ENCODE measurements at places on chromosomes 13 and 19.

DNA sequence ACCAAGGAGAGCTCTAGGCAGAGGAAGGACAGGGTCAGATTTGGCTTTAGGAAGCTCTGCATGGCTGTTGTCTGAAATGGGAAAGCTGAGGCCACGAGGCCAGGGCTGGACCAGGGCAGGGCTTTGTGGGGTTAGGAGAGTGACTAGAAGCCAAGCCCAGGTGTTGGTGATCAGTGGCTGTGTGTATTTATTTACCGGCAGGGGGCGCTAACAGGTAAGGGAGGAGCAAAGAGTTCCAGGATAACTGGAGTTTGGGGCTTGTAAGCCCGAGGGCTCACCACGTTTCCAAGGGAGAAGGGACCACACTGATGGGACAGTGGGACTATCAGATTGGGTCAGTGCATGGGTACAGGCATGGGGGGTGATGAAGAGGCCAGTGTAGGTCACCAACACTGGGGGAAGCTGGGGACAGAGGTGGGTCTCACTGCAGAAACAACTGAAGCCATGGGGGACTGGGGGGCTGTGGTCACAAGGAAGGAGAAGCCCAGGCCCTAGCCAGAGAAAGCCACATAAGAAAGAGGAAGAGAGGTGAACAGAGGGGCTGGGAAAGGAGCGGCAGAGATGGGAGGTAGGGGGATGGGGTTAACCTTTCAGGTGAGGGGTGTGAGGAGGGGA, 3.9 kb downstream of the TMEM147 start:
- DNase-seq = no peak

DNA sequence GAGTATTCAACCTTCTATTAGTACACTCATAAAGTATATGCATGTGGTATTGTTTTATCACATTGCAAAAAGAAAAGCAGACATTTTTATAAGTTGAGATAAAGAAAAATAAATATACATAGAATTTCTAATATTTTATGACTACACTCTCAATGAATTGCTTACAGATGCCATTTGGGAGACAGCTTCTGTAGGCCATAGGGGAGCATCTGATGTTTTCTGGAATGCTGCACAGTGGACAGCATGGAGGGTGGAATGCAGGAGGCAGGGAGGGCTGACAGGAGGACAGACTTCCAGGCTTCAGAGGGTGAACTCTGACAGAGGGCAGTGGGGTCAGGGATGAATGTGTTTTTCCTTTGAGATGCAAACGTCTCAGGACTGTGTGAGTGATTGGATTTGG, 45.8 kb downstream of the MIPEP start:
- DNase-seq = no peak

DNA sequence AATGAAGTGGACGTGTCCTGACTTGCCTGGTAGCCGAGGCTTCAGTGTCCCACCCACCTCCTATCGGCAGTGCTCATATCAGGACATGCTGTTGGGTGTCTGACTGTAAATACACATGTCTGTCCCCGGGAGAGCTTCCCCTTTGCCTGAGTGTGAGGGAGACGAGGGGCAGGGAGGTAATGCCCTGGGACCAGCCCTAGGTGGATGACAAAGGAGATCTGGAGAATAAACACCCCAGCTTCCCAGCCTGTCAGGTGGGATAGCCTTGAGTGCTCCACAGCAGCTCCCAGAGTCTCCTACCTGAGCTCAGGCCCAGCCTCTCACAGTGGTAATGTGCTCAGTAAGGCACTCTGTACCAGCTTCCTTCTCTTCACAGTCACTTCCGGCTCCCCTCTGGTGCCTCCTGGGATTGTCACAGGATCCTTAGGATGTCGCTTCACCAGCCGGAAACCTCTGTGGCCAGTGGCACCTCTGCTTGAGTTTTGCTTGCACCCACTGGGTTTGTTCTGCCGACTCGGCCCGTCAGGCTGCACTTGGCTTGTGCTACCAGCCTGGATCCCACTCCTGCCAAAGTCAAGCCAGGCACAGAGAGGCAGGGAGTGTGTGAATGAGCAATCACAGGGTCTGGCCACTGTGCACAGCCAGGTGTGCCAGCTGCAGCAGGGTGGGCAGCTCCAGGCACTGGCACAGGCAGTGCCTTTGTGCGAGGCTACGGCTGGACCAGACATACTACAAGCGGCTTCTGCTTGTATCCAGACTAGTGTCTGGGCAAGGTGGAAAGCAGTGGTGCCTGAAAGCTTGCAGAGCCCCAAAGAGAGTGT, 54.4 kb upstream of the RGCC start:
- DNase-seq = no peak

DNA sequence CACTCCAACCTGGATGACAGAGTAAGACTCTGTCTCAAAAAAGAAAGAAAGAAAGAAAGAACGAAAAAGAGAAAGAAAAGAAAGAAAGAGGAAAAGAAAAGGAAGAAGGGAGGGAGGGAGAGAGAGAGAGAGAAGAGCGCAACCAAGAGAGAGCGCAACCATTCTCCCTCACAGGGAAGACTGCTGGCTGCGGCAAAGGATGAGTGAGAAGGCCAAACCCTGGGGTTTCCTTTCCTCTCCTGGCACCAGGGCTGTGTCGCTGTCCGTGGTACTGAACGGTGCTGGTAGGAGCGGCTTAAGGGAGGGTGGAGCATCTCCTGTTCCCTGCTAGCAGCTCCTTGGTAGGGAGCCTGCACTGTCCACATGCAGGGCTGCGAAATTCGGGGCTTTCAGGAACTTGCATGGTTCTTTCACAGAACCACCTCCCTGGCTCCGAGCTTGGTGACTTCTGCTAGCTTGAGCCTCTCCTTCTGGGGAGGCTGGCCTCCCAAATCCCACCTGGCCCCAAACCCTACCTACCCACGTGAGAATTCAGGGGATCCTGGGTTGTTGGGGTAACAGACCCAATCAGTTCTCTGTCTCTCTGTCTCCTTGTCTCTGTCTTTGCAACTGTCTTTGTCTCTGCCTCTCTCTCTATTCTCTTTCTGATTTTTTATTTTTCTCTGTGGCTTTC, 51.1 kb upstream of the ZNRF4 start:
- DNase-seq = peak; percentile 92

DNA sequence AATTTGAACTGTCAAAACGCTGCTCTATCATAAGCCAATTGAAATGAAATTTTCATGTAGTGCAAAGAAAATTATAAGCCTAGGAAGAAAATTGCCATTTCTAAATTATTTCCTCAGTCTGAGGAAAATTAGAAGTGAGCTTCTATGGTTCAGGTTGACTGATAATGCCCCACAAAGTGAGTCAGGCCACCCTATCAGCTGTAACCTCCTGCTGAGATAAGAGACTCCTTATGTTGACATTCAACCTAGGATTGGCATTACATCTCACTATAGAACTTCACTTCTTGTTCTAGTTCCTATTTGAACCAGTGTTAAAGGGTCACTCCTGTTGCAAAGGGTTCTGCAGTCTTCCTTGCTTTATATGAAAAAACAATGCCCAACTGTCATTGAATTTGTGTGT, 32.6 kb upstream of the RFC3 start:
- no peak for DNase-seq

GRCh38 chr19:13795595-13796300, 505 bp downstream of the ZSWIM4 start:
- DNase-seq = no peak

DNA sequence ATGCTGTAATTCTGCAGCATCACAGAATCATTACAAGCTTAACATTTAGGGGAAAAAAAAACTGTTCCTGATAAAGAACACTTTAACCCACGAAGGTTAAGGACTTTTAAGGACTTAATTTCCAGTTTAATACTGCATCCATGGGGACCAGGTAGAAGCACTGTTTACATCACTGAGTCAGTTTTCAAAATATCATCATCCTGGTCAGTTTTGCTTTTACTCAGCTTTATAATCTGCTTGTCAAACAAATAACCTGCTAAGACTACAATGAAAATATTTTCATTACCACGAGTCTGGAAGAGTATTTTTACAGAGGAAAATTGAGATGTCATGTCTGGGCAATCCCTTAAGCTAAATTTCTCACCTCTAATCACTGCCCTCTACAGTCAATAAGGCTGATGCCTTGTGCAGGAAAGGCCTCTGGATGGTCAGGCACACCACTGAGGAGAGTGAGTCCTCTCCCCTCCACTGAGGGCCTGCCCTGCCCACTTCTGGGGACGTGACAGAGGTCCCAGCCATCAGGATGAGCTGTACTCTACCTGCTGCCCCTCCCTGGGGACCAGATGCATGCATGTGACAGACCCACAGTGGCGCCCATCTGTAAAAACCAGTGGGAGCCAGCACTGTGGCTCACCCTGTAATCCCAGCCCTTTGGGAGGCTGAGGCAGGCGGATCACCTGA, 31.0 kb downstream of the FOXO1 start:
- no peak for DNase-seq

- DNase-seq = no peak
Observed at GRCh38 chr13:27389891-27390290, 34.5 kb upstream of the GTF3A start.

GRCh38 chr13:73767191-73767741, 366.9 kb downstream of the KLF12 start:
- DNase-seq = no peak

DNA sequence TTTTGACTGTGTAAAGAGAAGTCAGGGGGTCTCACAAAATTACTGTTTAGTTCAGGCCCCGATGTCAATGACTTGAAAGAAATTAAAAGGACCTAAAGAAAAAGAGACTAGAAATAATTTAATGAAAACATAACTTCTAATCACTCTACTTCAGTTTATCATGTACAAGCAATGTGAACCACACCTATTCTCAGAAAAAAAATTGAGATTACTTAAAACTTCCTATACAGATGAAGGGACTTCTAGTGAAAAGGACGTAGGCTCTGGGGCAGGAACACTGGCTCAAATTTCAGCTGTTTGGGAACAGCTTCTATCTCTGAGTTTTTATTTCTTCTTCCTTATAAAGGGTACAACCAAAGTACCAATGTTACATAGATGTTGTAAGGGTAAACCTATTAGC, 38.0 kb downstream of the TPT1 start:
- no peak for DNase-seq

GRCh38 chr13:112065867-112066623, 904 bp upstream of the SOX1 start:
- DNase-seq = no peak

DNA sequence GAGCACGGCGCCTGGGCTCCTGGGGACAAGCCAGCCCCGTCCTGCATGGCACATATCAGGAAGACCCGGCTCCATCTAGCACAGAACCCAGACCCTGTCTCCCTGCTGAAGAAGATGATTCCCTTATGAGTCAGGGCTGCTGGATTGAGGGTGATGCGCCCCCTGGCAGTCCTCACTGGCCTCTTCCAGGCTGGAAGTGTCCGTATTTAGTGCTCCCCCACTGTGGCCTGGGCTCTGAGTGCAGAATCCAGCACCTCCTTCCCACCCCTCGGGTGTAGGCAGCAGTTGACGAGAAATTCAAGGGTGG, 14.9 kb downstream of the COMP start:
- no peak for DNase-seq

DNA sequence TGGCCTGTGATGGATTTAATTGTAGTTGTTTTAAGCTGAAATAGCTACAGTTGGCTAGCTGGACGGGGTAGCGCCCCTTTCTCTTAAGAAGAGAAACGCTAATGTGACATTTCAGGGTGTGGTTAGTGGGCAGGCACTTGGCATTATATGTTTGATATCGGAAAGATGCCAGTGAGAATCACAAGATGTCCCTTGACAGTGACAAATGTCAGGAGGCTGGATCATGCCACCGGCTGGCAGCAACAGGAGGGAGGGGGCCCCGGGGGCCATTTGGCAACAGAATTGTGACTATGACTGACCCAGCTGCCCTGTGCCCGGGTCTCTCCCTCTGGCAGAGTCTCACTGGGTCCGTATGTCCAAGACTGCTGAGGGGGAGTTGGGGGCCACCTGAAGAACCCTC, 4.7 kb downstream of the DCAF15 start:
- DNase-seq = no peak

DNA sequence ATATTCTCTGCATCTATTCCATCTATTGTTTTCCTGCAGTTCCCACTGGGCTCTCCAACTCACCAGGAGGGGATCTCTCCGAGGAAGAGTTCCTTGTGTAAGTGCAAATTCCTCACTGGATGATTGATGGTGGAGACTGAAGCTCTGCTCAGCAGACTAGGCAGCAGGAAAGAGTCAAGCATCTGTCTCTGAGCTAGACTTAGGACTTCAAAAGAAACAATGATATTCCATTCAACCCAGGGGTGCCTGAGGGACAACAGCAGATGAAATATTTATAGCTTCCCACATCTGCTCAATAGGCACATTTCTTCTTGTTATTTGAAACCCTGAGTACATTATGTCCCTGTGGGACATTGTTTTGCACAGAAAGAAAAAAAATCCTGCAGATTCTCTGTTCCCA, at the start of the genes OR7A5 and OR7C1:
OR7A5 (minus strand) TSS at position 175 of the 400 bp plus-strand sequence. CDS start 6,944 bp downstream, outside the sequence.
OR7C1 (minus strand) TSS at position 175 of the 400 bp plus-strand sequence. CDS start 35,049 bp downstream, outside the sequence.
- DNase-seq = no peak

- no peak for DNase-seq
Observed at GRCh38 chr19:53621885-53622740, 9.7 kb upstream of the DPRX start.

DNA sequence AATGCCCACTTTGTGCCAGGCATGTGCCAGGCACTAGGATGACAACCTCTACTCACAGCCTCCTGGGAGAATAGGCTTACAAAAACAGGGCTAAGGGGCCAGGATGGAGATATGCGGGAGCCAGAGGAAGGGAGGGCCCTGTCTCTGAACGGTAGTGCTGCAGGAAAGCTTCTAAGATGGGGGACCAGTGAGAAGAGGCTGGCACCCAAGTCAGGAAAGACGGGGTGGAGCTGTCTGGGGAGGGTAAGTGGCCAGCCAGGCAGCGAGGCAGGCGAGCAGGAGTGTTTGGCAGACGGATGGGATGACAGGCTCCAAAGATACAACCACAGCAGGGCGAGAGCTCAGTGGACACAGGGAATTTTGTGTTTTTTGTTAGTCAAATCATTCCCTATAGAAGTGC, 44.7 kb upstream of the GPI start:
- DNase-seq = no peak

- no peak for DNase-seq
Observed at GRCh38 chr13:47317356-47317755, 420.5 kb upstream of the HTR2A start.

- no peak for DNase-seq
Observed at GRCh38 chr13:38713046-38713445, 26.2 kb downstream of the FREM2 start.

DNA sequence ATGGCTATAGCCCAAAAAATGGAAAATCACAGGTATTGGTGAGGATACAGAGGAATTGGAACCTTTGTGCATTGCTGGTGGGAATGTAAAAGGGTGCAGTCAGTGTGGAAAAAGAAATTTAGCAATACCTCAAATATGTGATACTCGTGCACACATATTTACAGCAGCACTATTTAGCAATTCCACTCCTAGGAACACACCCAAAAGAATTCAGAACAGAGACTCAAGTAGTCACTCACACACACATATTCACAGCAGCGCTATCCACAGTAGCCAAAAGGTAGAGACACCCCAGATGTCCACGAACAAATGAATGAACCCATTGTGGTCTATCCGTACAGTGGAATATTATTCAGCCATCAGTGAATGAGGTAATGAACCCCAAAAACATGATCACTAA, 114.0 kb downstream of the COL4A2 start:
- no peak for DNase-seq

- DNase-seq = no peak
Observed at GRCh38 chr13:73870036-73870741, 264.0 kb downstream of the KLF12 start.

GRCh38 chr13:26872525-26873385, 112.2 kb upstream of the GPR12 start:
- peak; percentile 58 for DNase-seq
